ENCODE measurements at places on chromosomes 16 and 17.

- H3K4me1 ChIP-seq: peaks cover 53% of the 10 kb centered on the region
- no peak overlapping the region for H3K4me3 ChIP-seq
- no peaks in the 10 kb centered on the region for H3K27me3 ChIP-seq
These were observed 12.3 kb downstream of the LRRC3C start for GRCh38 chr17:39939588-39940419.

- peak; percentile 52 for ATAC-seq
- no peaks in the 10 kb centered on the region for H3K36me3 ChIP-seq
- no peak overlapping the region for H3K4me3 ChIP-seq
- no peak overlapping the region for H3K27ac ChIP-seq
These were observed 15.6 kb downstream of the TLE7 start for GRCh38 chr16:71426069-71426879.

DNA sequence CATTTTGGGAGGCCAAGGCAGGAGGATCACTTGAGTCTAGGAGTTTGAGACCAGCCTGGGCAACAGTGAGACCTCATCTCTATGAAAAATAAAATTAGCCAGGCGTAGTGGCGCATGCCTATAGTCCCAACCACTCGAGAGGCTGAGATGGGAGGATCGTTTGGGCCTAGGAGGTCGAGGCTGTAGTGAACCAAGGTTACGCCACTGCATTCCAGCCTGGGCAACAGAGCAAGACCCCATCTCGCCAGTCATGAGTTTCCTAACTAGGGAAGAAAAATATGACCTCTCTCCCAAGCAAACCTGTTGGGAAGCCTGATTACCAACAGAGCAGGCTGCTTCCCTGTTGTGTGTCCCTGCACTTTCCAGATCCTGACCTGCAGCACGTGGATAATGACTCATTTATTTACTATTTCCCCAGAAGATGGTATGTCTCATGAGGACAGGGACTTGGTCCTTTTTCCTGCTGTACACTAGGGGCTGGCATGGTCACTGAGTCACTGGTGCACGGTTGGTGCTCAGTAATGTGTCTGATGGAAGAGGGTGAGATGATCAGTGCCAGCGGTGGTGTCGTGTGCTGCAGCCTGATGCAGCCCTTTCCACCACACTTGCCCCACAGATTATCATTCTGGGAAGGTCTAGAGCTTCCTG lies 30.8 kb downstream of the NMT1 start:
- no peaks in the 10 kb centered on the region for H3K27me3 ChIP-seq
- H3K4me1 ChIP-seq: peaks cover 7% of the 10 kb centered on the region
- no peak overlapping the region for H3K4me3 ChIP-seq

DNA sequence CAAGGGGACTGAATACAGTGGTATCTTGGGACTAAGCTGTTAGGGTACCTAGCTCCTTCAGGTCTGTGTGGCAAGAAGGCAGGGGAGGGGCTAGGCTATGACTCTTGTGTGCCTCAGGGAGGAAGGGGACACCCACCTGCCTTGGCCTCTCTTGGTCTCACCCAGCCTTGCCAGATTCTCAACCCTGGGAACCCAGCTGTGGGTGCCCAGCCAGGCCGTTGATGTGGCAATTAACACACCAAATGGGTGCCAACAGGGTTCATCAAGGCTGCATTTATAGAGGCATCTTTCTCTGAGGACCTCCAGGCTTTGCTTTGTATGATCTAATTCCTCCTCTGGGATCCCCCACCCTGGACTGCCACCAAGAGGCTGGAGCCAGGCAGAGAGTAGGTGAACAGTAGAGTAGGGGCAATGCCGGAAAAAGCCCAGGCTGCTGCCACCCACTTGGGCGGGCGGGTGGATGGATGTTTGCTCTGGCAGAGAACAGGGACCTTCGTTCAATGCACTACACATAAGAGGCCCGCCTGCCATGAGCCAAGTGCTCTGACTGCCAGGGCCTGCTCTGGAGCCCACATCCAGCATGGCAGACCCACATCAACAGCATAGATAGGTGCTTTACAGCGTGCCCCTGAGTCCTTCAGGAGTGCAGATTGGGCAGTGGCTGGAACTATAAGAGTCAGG lies 3.2 kb upstream of the ASB16 start:
- H3K27ac ChIP-seq: no peak overlapping the region
- H3K4me1 ChIP-seq: peaks cover 21% of the 10 kb centered on the region
- ATAC-seq: no peak
- H3K36me3 ChIP-seq: no peaks in the 10 kb centered on the region

GRCh38 chr17:8736362-8736761 lies 8.3 kb downstream of the CCDC42 start:
- no peak for ATAC-seq
- H3K27me3 ChIP-seq: peaks cover 11% of the 10 kb centered on the region
- no peak overlapping the region for H3K27ac ChIP-seq
- no peak overlapping the region for H3K4me3 ChIP-seq

DNA sequence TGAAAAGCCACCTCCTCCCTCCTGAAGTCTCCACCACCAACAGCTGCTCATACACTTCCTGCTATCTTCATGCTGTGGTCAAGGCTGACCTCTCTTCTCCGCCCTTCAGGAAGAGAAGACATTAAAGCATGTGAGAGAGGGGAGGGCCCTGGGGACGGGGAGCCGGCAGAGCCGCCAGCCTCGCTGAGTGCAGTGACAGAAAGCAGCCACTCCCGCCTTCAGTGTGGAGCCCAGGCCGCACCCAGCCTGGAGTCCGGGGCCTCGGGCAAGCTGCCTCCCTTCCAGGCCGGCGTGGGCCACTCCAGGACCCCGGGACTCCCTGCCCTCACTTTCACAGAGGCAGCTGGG lies 94.7 kb upstream of the TNRC6C start:
- no peak overlapping the region for H3K4me3 ChIP-seq
- peak; percentile 54 for ATAC-seq
- peaks cover 39% of the 10 kb centered on the region for H3K4me1 ChIP-seq
- H3K36me3 ChIP-seq: no peaks in the 10 kb centered on the region
- H3K27ac ChIP-seq: no peak overlapping the region

DNA sequence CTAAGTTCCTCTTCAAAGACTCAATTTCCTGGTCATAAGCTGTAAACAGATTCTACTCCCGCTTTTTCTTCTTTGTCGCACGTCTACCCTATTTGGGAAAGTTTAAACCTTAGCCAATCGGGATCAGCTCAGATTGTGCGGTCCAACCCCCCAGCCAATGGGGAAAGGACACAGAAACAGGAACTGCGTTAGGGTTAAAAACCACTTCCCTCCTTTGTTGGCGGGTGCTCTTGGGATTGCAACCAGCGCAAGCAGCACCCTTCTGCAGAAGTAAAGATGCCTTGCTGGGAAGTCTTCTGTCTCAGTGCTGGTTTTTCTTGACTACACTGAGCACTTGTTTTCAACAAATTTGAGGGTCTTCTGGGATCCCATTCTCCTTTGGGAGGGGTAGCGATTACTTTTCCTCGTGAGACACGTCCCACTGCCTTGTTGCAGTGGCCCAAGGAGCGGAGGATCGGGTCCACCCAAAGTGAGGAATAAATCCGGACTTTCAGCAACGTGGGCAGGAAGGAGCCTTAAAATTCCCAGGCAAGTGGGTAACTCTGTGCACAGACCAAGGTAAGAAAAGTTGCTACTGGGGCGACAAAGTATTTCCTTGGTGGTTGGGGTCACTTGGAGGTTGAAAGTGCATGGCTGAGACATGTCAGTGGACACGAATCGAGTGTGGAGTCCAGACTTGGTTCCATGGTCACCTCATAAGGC lies 1.0 kb upstream of the YPEL3 start:
- no peaks in the 10 kb centered on the region for H3K27me3 ChIP-seq
- H3K4me3 ChIP-seq: peak overlapping the region; percentile 77

All from stimulated activated memory B cell treated with anti-CD40 and anti-IgM and Interleukin-4, amounts not matched to agents 10 μg/mL and 1 μg/mL and 100 μg/mL, for 72 hours (primary cell).